Foreskin fibroblast (primary cell): ENCODE measurements at places on chromosomes 16 and 17.

- DNase-seq, result peak; percentile 29
These were observed 119.2 kb upstream of the CACNG5 start for GRCh38 chr17:66715745-66716156.

- peak; percentile 88 for DNase-seq
These were observed 71.5 kb downstream of the GAS7 start for GRCh38 chr17:10126616-10127501.

GRCh38 chr16:23334457-23334853, 32.4 kb downstream of the SCNN1B start:
- no peak for DNase-seq

DNA sequence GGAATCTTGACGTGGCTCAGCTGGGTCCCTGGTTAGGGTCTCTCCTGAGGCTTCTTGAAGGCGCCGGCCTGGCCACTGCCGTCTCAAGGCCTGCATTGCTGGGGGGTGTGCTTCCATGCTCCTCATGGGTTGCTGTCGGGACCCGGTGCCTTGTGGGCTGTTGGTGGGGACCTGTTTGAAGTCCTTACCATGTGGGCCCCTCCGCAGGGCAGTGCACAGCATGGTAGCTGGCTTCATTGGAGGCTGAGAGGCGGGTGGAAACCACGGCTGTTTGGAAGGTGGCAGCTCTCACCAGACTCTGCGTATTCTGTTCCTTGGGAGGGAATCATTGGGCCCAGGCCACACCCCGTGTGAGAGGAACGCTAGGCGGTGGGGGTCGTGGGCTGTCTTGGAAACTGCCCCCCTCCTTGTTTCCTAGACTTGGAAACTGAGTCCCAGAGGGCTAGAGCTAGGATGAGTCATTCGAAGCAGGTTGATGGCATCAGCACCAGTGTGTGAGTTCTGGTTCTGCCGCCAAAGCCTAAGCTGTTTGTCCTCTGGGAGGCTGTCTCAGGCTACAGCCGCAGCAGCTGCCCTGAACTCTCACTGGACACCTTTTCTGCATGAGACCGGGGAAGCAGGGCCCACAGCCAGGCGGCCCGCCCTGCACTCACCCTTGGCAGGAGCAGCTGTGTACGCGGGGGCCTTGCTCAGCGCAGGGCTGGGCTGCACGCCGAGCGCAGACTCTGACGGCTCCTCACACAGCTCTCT, 35.2 kb downstream of the ZNF750 start:
- no peak for DNase-seq

DNA sequence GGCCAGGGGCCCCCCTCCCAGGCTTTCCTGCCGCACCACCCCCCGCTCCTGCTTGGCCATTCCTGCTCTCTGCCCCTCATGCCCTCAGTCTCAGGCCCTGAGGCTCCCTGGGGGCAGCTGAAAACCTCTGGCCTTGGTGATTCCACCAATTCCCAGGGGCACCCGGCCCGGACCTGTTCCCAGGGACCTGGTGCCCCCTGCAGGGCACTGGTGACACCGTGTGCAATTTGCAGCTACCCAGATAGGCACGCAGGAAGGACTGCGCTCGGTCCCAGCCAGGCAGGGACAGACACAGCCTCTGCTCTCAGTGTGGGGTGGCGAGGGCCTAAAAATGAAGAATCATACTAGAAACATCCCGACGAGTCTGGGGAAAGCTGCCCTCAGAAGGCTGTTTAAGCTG, 13.4 kb downstream of the WFDC1 start:
- no peak for DNase-seq

DNA sequence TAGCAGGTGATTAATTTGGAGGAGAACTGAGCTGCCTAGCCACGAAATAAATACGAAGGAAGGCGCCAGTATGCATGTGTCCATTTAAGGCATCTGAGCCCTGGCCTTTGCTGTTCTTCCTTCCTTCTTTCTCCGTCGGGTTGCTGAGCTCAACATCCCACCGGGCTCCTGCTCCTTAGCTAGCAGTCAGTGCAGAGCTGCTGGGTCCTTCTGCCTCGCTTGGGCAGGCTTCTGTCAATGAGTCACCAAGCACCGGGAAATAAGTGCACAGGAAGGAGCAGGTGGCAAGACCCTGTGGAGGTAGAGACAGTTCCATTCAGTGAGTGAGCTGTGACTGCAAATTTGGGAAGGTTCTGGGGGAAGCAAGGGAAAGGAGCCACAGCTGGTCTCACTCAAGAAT, 120.7 kb downstream of the CCDC182 start:
- no peak for DNase-seq

GRCh38 chr17:46060461-46060860, 61.4 kb downstream of the STH start:
- DNase-seq, result no peak

- no peak for DNase-seq
These were observed 12.5 kb downstream of the GPRC5C start for GRCh38 chr17:74444406-74444805.

- DNase-seq, result no peak
These were observed 92.0 kb upstream of the CDH5 start for GRCh38 chr16:66274335-66275110.

- DNase-seq, result no peak
These were observed 49.4 kb upstream of the GSE1 start for GRCh38 chr16:85563515-85564276.

GRCh38 chr16:23072769-23073549, 76.3 kb downstream of the USP31 start:
- no peak for DNase-seq

DNA sequence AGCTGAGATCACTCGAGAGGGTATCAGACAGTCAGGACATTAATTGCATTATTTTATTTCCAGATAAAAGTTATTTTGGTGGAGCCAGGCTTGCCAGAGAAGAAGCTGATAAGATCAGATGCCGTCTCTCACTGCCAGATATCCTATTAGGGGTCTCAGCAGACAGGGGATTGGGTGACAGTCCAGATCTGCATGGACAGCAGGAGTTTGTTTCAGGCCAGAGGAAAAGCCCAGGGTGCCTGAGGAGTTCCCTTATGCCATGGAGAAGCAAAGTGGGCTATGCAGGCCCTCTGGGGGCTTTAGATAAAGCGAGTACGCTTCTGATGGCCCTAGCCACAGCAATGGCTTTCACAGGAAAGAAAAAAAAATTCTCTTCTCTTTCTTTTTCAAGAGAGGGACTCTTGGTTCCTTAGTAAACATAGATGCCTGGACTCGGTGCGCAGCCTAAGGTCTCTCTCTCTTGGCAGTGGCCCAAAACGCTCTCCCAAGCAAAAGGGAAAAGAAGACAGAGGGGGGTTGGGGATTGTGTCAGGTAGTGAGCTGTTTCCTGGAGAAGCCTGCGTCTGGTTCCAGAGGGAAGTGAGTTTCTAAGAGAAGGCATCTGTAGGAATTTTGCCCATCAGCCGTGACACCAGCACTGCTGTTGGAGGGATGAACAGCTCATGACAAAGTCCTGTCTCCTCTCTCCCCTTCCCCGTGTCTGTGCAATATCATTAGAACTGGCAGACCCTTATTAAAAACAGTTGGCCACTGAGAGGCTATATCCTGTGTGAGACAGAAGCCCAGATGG, 166.3 kb upstream of the FOXF1 start:
- no peak for DNase-seq

GRCh38 chr16:2056681-2057407, 9.1 kb downstream of the TSC2 start:
- DNase-seq, result peak; percentile 22

- DNase-seq, result no peak
These were observed 37.2 kb downstream of the C16orf82 start for GRCh38 chr16:27103954-27104353.

- DNase-seq, result peak; percentile 100
These were observed at the start of gene DCAF7 for GRCh38 chr17:63549946-63550816. Gene DCAF7, plus strand, starts transcription at chr17:63550477. Its CDS starts 201 bp downstream, at chr17:63550678.

DNA sequence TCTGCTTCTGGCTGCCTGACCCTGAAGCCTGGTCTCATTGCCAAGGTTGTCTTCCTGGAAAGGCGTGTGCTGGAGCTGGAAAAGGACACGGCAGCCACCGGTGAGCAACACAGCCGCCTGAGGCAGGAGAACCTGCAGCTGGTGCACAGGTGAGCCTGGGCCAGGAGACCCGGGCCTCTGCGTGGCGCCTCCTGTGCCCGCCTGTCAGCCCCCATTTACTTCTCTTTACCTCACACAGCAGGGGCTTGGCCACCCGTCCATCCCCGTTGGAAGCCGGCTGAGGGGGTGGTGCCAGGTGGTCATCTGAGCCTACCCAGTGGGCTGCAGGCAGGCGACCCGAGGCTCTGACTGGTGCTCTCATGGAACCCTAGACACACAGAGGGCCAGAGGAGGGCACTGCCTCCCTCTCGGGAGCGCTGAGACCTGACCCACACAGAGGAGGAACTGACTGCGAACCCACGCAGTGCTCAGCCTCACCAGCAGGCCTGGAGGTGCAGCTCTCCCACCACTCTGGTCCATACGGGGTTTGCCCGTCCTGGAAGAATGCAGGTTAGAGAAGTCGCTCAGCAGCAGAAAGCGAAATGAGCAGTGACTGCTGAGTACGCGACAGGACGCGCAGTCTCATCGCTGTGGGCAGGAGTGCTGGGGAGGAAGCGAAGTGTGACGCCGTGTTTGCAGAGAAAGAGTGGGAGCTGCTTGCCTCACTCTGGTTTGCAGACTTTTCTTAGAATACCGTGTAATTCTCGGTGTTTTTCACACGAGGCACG, 21.9 kb upstream of the CAPN15 start:
- no peak for DNase-seq

DNA sequence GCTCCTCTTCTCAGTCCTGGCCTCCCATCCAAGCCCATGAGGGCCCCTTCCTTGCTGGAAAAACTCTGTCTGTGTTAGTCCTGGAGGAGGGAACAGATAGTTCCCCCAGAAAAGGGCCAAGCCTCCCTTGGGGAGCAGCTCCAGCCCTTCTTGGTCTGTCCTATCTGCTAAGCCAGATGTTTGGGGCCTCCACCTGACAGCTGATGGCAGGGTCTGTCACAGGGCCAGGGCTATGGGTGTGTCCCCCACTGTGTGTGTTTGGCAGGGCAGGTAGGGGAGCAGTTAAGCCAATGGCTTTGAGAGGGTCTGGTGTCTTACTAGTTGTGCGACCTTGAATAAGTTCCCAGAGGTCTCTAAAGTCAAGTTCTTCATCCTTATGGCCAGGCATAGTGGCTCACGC, 13.6 kb upstream of the SLC4A1 start:
- no peak for DNase-seq

DNA sequence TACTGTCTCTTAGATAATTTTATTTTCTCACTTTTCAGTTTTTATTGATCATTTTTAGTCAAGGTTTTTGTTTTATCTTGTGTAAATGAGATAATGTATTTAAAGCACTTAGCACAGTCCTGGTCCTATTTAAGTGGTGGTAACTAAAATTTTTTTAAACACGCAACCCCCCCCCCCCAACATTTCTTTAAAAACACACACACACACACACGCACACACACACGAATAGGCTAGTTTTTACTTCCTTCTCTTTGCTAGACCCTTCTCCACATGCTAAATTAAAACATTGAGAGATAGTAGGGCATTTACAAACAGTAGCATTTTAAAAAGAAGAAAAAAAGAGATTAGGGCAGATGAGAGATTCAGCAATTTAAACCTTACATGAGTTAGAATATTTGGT, 5.0 kb downstream of the NFATC3 start:
- no peak for DNase-seq

GRCh38 chr16:10878644-10879501, 1.9 kb downstream of the CIITA start:
- peak; percentile 21 for DNase-seq

GRCh38 chr16:825341-826061, 25.0 kb upstream of the GNG13 start:
- peak; percentile 66 for DNase-seq

DNA sequence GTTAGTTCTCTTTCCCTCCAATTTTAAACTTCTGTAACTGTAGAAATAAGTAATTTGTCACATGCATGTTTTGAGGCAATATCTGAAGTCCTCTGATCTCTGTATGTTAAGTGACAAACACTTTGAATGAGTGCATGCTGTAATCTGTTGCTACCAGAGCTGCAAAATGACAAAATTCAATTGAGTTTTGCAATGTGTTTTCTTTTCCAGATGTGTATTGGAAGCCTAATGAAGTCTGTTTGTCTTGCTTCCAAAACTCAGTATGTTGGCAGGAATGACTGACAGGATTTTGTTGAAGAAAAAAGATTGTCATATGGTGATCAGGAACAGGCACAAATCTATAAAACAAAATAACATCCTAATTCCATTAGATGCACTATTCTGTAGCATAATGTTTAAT, 561.6 kb upstream of the CDH8 start:
- DNase-seq, result no peak

DNA sequence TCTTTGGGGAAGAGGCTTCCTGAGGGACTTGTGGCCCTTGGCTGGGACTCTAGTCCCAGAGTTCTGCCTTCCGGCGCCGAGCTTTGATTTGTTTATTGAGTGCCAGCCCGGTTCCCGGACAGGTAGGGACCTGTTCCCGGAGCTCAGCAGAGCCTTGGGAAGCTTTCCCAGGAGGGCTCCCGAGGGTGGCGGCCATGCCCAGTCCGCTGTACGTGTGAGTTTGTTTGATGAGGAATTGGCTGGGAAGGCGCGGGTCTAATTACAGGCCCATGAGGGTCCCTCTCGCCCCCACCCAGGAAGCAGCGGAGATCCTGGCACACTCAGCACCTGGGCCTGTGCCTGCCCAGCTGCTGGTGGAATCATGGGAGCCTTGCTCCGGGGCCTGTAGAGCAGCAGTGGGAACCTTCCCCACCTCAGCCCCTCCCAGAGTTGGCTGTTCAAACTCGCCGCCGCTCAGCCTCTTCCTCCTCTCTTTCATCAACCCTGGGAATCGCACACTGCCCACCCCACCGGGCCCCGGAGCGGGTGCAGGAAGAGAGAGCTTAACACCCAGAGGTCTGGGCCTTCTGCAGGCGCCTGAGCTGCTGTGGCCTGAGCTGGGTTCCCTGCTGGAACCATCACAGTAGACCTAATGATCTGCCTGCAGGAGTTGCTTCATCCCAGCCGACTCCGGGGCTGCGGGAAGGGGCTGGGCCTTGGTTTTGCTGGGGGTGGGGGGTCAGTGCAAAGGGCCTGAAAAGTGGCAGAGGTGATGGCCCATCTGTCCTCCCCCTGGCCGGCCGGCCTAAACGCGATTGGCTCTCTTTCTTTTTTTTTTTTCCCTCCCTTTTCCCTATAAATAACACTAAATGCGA, 313.7 kb downstream of the SEC14L1 start:
- DNase-seq, result no peak

GRCh38 chr17:47654991-47655390, 5.3 kb downstream of the KPNB1 start:
- no peak for DNase-seq

DNA sequence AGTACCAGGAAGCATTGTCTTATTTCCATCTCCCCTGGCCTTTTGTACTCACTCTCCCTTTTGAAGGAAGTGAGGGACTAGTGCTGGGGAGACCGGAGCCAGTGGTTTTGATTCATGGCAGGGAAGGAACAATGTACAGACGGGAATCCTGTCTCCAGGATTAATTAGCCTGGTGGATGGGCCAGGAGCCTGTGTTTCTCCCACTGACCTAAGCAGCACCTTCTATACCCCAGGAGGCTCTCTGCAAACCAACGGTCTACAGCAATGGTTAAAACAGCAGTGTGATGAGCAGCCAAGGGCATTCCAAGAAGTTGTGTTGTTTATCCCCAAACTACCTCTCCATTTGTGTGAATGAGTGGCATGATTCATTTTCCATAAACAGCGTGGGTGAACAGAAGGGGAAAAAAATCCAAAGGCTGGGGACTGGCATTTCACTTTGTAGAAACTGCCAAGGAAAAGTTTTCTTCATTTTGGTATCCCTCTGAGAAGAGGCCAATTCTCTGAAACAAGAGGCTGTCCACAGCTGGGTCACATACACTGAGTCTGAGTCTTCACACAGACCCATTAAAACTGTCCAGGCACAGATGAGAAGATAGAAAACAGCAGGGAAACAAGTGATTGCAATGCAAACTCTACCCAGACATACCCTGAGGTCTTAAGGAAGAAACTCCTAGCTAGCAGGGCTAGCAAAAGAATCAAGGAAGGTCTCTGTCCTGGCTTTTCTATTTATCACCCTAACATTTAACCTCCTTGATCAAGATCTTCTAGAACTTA, 18.1 kb downstream of the ANKFN1 start:
- no peak for DNase-seq
